ENCODE measurements at places on chromosomes 7 and 10.

DNA sequence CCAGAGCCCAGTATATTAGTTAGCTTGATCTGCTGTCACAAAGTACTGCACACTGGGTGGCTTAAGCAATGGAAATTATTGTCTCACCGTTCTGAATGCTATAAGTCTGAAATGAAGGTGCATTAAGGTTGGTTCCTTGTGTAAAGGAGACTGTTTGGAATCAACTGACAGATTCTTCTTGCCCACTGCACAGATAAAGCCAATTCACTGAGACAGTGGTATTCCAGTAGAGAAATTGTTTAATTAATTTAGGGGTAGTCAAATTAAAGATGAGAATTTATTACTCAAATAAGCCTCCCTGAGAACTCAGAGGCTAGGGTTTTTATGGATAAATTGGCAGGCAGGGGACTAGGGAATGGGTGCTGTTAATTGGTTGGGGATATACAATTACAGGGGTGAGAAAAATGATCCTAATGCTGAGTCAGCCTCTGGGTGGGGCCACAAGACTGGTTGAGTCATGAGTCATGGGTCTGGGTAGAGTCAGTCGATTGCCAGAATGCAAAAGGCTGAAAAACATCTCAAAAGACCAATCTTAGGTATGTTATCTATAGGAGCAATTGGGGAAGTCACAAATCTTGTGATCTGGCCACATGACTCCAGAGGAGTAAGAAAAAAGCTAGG is 23.5 kb upstream of the SAMD9L start:
- DNase-seq = no peak

- no peak for DNase-seq
Observed at GRCh38 chr10:91352760-91353159, 57.4 kb upstream of the HECTD2 start.

DNA sequence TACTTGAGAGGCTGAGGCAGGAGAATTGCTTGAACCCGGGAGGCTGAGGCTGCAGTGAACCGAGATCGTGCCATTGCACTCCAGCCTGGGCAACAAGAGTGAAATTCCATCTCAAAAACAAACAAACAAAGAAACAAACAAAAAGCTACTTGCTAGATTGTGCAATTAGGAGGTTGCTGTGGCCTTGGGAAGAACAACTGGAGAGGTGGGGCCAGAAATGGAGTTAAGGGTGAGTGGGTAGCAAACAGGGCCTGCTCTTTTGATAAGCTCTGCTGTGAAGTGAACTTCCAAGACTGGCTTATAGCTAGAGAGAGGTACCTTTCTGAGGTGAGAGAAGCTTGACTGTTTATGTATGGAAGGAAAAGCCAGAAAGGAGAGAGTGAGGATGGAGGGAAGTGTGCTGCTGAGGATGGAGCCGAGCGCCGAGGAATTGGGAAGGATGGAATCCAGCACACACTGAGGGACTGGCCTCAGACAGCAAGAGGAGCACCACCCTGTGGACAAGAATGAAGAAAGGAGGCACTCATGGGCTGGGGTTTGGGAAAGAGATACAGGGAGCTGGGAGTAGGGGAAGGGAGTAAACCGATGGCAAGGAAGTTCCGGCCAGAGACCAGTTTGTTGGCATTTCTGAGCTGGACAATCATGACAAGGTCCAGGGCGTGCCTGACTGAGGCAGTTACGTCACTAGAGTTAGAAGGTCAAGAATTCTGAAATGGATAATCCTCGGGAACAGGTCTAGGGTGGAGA is 7.0 kb upstream of the RPEL1 start:
- no peak for DNase-seq

DNA sequence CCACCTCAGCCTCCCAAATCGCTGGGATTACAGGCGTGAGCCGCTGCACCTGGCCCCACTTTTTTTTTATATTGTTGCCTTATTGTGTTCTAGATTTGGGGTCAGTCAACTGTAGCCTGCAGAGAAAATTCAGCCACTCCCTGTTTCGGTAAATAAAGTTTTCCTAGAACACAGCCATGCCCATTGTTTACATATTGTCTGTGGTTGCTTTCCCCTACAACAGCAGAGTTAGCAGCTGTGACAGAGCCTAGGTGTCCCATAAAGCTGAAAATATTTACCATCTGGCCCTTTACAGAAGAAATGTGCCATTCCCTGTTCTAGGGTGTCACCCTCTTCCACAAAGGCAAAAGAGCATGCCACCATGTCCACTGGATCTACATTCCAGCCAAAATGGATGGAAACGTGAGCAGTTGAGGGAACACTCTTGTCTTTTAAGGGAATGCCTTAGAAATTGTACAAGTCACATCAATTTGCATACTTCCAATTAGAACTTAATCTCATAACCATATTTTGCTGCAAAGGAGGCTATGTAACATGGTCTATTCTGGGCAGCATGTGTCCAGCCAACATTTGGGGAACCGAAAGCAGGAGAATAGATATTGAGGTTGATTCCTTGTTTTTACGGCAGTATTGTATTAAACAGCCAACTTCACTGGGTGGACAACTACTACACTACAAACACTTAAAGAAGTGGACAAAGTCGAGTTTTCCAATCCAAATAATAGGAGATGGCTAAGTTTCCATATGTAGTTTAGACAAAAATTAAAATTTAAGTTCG is 11.0 kb upstream of the BLVRA start:
- DNase-seq = no peak

DNA sequence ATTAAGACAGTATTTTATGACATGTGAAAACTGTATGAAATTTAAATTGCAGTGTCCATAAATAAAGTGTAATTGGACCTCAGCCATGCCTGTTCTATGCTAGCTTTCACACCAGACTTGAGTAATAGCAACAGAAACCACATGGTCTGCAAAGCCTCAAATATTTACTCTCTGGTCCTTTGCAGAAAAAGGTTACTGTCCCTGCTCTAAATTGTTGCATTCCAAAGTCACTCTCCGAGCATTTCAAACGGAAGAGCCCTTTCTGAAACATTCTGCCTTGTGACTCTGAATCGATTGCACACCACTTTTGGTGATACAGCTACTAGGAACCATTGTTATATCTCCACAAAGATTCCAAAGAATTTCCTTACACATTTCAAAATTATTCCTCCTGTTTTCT is 81.0 kb upstream of the STK17A start:
- no peak for DNase-seq

GRCh38 chr10:112475575-112476218 is 28.7 kb downstream of the VTI1A start:
- no peak for DNase-seq

DNA sequence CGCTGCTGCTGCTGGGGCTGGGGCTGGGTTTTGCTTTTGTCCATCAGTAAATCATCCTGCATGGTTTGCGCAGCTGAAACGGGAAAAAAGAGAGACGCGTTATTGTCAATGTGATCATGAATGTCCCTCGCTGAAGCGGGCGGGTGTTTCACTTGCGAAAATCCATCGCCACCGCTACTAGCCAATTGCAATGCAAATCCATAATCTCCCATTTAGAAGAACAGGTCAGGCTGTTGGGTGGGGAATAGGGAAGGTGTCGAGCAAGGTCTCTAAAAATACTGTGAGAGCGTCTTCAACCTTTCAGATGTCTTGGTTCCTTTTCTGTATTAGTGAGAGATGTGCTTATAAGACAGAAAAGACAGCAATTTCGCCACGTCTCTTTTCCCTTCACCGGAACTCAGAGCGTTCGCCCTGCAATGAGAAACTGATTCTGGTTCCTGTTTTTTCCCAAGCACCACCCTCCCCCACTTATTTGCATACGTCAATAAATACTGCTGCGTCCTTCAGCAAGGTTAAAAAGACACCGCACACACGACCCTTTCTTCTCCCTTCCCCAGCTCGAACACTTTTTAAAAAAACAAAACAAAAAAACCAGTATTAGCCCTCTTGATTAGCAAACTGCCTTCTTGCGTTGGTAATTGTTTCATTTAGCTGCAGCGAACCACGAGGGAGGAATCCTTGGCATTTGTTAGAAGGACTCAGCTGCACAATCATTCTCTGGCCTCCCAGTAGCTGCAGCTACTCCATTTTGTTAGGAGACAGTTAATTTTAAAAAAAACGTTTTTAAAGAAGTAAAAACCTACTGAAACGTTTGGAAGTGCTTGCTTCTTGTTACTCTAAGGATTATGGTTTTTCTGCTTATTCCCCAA is 50.4 kb downstream of the CPEB3 start:
- no peak for DNase-seq

GRCh38 chr10:88038268-88038667 is 174.8 kb downstream of the PTEN start:
- DNase-seq = no peak

Data from NCI-H187 (cell line).